ENCODE measurements at places on chromosomes 2 and 18.

DNA sequence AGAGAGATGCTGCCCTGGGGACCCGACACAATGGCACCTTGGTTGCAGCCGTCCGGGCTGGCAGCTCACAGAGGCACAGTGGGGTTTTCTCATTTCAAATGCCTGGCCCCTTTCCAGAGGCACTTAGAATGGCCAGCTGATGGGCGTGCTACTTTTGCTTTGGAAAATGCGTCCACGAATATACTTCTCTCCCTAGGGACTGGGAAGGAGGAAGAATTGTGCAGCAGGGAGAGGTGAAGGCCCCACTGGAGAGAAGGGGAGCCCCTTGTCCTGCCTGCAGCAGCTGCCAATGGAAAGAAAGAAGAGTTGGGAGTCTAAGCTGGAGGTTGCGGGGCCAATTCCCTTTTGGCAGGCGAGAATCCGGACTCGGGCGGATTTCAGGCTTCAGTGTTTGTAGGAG, 1.1 kb upstream of the MAL start:
- ATAC-seq = no peak

GRCh38 chr18:23835091-23835490, 145.8 kb downstream of the LAMA3 start:
- ATAC-seq = peak; percentile 27

- ATAC-seq = no peak
These were observed 903.0 kb upstream of the DDX18 start for GRCh38 chr2:116911540-116911939.

DNA sequence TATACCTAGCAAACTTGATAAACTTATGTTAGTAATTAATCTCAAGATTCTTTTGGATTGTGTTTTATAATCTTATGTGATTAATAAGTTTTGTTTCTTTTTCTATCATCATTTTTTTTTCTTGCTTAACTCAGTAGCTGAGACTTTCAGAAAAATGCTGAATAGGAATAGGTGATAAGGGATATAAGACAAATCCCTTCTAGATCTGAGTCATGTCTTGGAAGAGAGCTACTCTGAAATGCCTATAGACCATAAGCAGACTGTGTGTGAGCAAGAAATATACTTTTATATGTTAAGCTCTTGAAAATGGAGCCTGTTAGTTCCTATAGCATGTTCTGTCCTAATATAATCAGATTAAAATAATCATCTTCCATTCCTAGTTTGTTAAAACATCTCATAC, 29.6 kb downstream of the CYBRD1 start:
- ATAC-seq = no peak

DNA sequence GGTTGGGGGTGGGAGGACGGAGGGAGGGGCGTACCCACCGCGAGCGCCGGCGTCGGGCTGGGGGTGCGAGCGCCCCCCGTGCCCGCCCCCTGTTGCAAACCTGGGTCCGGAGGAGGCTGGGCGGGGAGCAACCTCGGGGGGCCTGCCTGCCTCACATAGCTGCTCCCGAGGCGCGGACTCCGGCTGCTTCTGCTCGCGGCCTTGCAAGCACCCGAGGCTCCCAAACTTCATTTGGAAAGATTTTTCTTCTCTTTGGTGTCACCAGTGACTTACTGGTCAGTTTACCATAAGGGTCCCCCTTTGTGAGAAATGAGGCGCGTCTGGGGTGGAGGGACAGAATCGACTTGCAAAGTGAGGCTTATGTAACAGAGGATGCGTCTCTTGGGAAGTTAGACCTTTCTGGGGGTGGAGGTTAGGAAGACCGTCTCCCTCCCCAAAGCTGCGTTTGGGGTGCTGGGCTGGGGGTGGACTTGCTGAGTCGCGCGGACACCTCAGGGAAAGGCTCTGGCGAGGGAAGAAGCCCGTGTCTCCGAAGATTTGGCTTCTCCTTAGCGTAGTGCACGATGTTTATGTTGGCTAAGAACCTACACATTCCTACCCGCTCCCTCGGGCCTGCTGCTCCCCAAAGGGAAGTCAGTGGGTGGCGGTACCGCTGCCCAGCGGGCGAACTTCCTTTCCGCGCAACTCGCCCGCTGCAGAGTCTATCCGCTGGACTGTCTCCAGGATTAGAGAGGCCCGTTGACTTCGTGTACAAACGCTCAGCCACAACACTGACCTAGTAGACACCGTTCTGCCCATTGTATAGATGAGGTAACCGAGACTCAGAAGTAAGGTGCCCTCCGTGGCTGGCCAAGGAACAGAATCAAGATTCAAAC, 559 bp downstream of the TMEM37 start:
- ATAC-seq = no peak

GRCh38 chr2:42132191-42132965, 36.8 kb upstream of the EML4 start:
- ATAC-seq = peak; percentile 66

- ATAC-seq = no peak
These were observed 70.9 kb downstream of the NFATC1 start for GRCh38 chr18:79466591-79466990.
